ENCODE measurements at places on chromosomes 6 and 20.

DNA sequence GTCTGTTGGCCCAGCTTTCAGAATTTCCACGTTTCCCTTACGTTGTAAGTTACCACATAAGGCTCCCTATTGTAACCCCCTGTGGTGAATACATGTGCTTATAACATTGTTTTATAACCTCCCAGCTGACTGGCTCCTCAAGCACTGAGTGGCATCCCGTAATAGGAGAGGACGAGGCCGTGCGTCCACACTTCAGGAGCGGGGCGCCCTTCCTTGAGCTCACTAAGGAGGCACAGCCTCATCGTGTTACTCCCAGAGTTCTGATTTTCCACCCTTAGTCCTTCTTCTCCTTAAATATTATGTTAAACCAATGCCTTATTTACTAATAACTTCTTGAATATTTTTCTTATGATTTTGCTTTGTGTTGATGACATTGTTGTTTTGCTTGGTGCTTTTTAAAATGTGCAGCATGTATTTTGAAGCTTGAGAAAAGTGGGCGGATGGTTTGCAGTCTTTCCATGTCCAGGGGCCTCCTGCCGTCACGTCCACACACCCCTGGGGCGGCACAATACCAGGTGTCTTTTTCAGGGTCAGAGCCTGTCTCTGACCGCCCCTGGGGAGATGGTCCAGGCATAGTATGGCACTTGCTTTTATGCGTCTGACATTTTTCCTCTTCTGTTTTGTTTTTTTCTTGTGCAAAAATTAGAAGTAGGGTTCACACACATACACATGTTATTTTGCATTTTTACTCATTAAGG lies 181.8 kb downstream of the DLL1 start:
- no peak for DNase-seq

GRCh38 chr20:17394411-17394810 lies 136.8 kb downstream of the BFSP1 start:
- DNase-seq: no peak

- no peak for DNase-seq
These were observed 81.0 kb downstream of the AKAP7 start for GRCh38 chr6:131216246-131216645.

DNA sequence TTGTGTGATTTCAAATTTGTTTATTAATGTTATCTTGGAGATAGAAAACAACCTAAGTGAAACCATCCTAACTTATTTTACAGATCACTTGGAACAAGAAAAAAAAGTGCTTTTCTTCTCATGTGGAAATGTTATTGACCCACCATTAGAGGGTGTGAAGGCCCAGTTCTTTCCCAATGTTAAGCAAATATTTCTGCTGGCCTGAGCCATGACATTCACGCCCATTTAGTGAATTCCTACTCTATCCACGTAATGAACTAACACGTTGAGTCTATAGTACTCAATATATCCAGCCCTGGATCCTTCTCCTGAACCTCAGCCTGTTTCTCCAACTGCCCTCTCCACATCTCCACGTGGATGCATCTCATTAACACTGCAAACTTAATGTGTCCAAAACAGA lies 180.6 kb upstream of the ZFP64 start:
- DNase-seq: no peak

DNA sequence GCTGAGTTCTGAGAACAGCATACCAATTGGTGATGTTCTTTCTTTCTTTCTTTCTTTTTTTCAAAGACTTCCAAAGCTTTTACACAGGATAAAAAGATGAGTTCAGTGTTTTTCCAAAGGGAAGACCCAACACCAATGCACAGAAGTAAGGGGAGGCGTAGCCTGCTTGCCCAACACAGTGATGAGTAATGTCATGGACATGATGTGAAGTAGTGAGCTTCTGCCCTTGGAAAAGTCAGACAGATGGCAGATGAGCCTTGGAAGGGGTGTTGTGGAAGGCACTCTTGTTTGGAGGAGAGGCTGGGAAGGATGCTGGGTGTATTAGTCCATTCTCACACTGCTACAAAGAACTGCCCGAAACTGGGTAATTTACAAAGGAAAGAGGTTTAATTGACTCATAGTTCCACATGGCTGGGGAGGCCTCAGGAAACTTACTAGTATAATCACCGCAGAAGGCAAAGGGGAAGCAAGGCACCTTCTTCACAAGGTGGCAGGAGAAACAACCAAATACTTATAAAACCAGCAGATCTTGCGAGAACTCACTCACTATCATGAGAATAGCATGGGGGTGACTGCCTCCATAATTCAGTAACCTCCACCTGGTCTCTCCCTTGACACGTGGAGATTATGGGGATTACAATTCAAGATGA lies 12.6 kb downstream of the LRP11 start:
- no peak for DNase-seq

- no peak for DNase-seq
These were observed 24.7 kb upstream of the RALGAPA2 start for GRCh38 chr20:20737158-20737557.

DNA sequence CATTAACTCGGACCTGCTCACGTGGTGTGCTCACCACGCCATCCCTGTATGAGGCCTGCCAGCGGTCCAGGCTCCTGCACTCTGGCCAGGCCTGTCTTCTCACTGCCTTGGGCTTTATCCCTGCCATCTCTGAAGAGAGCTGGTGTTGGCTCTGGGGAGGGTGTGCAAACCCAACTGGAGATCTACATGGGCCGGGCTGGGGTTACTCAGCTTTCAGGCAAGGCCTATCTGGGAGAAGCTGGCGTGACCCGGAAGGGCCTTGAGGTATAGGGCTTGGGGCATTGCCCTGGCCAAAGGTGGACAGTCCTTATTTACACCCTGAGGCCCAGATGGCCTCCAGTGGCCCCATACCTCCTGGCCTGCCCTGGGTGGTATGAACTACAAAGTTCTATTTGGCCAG lies 5.0 kb downstream of the SLC29A1 start:
- DNase-seq: no peak

DNA sequence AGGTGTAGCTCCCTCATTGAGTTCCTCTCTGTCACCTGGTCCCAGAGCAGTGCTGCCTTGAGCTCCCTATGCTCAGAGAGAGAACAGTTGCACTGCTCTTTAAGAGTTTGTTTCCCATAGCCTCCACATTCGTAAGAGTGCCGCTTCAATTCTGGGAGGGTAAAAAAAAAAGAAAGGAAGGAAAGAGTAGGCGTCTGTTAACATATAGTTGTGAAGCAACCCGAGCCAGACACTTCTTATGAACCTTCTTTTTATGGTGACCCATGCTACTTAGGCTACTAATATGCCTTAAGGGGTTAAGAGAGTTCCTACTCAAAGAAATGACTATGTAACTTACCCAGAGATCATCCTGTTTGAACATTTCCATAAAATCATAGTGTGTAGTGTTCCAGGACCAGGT lies 4.3 kb upstream of the ARG1 start:
- no peak for DNase-seq

DNA sequence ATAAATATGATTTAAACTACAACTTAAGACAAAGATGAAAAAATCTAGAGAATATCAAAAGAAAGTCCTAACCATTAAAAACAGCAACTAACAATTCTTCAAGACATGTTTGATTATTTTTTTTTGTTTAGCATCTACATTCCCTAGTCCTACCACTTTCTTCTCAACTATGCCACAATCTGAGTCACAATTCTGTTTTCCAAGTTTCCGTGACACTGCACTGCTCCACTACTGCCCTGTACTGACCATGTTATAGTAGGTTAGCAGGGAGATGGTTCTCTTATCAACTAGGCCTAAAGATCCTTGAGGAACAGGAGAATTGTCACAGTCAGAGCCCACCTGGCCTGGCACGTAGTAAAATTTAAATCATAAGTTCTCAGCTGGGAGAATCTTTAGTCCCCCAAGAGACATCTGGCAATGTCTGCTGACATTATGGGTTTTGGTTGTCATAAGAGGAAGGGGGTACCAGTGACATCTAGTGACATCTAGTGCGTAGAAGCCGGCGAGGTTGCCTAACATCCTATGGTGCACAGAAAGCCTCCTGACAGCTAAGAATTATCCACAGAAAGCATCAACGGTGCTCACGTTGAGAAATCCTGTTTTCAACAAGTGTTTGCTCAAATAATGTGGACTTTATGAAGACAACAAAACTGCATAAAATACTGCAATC lies 100.5 kb downstream of the PDE10A start:
- DNase-seq: no peak

- no peak for DNase-seq
These were observed 58.7 kb downstream of the RALY start for GRCh38 chr20:34052414-34052813.

DNA sequence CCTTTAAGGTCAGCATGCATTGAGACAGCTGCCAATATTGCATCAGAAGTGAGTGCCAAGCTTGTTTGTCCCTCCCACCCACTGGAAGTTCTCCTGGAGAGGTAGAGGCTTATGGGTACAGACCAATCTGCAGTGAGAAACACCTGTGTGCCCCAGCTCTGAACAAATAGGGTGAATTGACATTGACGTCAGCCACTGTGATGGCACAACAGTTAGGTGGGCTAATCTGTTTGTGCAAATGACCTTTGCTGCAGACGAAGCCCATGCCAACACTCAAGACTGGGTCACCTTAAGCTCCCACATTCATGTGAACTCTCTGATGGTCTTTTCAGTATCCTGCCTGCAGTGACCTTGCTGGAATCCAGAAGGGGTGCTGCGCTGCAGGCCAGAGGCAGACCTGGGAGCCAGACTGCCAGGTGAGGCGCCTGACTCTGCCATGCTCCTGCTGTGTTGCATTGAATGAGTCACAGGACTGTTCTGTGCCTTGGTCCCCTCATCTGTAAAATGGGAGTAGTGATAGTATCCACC lies 99.9 kb downstream of the ALDH8A1 start:
- DNase-seq: no peak

- no peak for DNase-seq
These were observed 320.0 kb upstream of the FLRT3 start for GRCh38 chr20:14657266-14658005.

GRCh38 chr6:91166271-91167046 lies 579.6 kb upstream of the MAP3K7 start:
- DNase-seq: no peak

GRCh38 chr6:28105245-28105639 lies 19.2 kb upstream of the ZSCAN16 start:
- no peak for DNase-seq

DNA sequence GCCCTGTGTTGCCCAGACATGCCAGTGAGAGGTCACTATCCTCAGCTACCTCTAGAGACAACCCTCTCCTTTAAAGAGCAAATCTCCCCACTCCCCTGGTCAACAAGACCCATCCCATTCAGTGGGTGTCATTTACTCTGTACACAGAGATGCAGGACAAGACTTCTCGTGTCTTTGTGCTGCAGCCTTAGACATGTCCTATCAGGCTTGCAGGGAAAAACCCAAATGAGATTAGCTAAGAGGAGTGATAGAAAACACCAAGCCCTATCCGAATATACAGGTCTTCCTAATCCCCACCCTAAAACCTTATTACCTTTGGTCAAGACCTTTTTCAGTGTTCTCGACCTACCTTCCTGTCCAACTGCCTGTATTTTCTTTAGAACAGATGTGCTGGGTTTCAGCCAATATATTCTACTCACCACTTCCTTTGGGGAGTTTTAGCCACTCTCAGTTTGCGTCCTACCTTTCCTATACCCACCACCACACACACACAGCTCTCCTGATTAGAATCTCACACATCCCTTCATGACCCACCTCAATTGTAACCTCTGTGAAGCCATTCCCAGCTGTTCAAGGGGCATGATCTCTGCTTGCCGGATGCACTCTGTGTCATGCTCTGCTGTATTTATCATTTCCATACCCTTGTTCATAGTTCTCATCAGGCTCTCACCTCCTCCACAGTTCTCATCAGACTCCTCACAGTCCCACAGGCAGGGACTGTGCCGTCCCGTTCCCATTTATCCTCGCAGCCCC lies 39.7 kb downstream of the TRAM2 start:
- no peak for DNase-seq

DNA sequence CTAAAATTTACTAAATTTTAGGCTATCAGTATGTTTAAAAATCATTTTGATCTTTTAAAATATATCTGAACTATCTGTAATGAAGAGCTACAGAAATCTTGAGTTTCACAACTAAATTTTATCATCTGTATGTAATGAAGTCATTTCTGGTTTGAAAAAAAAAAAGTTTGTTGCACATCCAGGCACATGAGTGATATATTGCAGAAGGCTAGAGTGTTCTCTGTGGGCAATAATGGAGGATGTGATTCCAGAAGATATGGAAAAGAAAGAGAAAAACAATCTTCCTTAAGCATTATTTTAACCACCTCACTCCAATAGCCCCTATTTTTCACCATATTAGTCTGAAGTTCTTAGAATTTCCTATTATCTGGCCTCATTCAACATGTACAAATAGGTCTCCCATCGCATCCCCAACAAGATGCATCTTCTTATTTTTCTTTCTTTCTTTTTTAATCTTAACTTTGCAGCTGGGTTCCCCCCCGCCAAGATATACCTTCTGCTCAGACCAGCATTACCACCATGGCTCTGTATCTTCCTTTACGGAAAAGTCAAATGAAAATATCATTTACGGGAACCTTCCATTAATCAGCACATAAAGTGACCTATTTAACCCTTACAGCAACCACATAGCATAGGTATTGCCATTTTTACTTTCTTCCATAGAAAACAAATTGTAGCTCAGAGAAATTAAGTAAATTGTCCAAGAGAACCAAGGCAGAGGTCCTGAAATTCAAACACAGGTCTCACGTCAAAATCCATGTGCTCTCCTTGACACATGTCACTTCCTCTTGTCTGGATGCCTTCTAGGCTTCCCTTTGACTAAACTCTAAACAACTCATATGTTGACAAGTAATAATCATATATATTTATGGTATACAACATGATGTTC lies 116.9 kb downstream of the KIF13A start:
- no peak for DNase-seq

DNA sequence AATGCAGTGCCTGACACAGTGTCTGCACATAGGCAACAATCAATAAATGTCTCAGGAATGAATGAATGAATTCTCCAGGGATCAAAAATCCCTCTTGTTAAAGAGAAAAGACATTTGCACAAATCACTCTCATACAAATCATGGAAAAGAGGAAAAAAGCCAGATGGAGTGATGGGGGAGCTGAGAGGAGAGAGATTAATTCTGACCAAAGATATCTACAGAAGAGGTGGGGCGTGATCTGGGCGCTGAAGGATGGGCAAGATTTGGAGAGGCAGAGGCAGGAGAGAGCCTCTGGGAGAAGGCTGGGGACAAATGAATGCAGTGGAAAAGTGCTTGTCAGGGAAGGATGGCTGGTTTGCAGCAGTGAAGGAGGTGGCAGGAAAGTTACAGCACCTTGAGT lies 142.9 kb upstream of the BACH2 start:
- DNase-seq: no peak

- DNase-seq: no peak
These were observed 48.7 kb downstream of the SLC35F1 start for GRCh38 chr6:117955684-117956256.
